Hepatocyte (in vitro differentiated cells): ENCODE measurements at places on chromosomes 12 and 14.

DNA sequence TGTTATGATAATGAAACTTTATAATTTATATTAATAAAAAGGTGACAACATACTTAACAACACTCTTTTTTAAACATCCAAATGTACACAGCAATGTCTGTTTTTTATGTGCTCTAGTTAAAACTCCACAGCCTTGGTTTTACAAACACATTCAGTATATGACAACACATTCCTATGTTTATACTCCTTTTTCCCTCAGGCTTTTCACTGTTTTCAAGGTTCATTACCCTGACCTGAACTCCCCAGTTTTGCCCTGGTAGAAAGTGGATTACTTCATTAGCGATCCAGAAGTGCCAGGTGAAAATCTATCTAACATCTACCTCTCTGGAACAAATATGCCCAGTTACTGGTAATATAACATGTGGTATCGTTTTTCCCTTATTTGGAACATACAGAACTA, 340.2 kb upstream of the DDHD1 start:
- no peak for DNase-seq

- peak; percentile 28 for DNase-seq
These were observed 8.1 kb upstream of the PCED1B start for GRCh38 chr12:47071241-47071852.

GRCh38 chr12:12039897-12040296, 30.8 kb upstream of the BCL2L14 start:
- DNase-seq, result peak; percentile 54

DNA sequence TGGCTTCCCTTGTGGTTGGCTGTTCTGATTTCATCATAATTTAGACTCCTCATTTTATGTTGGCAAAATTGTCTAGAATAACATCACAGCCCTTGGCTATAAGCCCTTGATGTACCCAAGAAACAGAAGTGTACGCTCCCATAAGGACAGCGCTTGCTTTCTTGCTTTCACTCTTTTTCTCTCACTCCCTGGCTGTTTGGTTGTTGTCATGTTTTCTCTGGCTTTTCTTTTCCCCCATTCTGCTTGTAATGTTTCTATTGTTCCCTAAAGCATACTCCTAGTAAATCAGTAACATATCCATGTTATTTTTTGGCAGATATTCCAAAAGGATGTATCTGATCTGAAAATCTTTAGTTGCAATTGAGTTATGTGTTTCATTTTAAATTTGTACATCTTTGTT, 530.5 kb downstream of the NOVA1 start:
- no peak for DNase-seq

- no peak for DNase-seq
These were observed 69.0 kb downstream of the ITPK1 start for GRCh38 chr14:93046705-93047050.
